ENCODE measurements at places on chromosomes 2 and 18.

GRCh38 chr18:47528343-47528742, 276.9 kb upstream of the SKOR2 start:
- no peak for DNase-seq

- DNase-seq = no peak
Observed at GRCh38 chr2:45469314-45470099, 141.6 kb downstream of the SRBD1 start.

DNA sequence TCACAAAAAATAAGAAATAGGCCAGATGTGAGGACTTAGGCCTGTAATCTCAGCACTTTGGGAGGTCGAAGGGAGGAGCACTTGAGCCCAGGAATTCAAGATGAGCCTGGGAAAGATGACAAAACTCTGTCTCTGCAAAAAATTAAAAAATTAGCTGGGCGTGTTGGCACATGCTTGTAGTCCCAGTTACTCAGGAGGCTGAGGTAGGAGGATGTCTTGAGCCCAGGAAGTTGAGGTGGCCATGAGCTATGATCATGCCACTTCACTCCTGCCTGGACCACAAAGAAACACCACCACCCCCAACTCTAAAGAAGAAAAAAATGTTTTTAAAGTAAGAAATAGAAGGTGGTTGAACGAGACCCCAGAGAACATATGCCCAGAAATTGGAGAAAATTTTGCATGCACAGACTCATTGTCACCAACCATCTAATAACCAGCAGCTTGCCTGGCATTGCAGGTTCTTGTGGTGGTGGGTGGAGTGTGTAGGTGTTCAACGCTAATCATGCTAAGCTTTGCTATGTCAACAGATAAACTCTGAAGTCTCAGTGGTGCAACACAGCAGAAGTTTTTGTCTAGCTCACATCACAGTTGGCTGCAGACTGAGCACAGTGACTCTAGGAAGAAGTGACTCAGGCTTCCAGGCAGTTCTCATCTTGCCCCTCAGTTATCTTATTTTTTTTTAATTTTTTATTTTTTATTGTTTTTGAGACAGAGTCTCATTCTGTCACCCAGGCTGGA, 18.6 kb downstream of the ARL4C start:
- no peak for DNase-seq

DNA sequence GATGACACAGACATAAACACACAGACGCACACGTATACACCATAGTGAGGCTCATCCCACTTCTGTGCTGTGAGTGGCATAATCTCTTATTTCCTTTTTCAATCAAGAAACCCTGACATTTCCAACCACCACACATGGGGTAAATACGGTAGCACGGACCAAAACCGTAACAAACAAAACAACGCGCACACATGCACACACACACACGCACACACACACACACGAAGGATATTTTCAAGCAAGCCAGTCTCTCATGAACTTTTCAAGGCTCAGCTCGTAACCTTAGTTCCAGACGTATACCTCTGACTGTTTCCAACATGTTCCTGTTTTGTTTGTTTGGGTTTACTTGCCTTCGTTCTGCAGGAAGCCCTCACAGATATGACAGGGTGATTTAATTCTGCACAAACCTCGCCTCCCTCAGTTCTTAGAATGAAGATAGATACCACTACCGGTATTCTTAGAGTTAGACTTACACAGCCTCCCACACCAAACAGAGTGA, 119.8 kb downstream of the BCL2 start:
- no peak for DNase-seq

DNA sequence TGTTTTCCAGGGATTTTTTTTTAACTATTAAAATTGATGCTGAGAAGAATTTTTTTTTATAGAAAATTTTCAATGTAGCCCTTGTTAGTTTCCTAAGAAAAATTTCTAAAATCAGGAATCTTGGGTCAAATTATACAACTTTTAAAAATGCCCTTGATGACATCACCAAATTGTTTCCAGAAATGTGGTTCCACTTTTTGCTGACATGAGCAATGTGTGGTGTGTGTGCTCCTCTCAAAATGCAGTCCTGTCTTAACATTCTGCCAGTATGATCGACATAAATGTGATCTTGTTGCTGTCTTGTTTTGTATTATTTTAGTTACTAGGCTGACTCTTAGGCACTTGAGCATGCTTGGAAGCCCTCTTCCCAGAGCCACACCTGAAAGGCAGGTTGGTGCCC, 89.7 kb upstream of the ST6GAL2 start:
- no peak for DNase-seq

GRCh38 chr2:217060516-217060915, 200.7 kb upstream of the TNP1 start:
- no peak for DNase-seq

DNA sequence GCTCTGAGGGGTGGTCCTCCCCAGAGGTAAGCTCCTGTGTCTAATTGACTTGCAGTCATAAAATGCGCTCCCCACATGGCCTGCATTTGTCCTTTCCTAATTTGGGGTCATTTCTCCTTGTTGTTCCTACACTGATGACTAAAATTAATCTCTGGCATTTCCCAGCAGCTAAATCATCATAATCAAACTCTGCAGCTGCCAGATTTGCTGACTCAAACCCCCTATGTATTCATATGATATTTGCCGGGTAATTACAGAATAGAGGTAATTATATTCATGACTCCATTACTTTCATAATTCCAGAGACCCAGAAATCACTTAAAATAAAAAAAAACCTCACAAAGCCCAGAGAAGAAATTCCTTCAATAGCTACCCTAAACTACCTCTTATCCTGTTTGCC, 331.4 kb upstream of the KLHL29 start:
- no peak for DNase-seq

- DNase-seq = no peak
Observed at GRCh38 chr2:19330436-19330835, 28.0 kb downstream of the OSR1 start.

- no peak for DNase-seq
Observed at GRCh38 chr2:74768401-74768914, 65.5 kb upstream of the HK2 start.

- no peak for DNase-seq
Observed at GRCh38 chr2:27724905-27725701, 46.4 kb upstream of the MRPL33 start.

- no peak for DNase-seq
Observed at GRCh38 chr2:24117902-24118301, 5.2 kb downstream of the PFN4 start.

DNA sequence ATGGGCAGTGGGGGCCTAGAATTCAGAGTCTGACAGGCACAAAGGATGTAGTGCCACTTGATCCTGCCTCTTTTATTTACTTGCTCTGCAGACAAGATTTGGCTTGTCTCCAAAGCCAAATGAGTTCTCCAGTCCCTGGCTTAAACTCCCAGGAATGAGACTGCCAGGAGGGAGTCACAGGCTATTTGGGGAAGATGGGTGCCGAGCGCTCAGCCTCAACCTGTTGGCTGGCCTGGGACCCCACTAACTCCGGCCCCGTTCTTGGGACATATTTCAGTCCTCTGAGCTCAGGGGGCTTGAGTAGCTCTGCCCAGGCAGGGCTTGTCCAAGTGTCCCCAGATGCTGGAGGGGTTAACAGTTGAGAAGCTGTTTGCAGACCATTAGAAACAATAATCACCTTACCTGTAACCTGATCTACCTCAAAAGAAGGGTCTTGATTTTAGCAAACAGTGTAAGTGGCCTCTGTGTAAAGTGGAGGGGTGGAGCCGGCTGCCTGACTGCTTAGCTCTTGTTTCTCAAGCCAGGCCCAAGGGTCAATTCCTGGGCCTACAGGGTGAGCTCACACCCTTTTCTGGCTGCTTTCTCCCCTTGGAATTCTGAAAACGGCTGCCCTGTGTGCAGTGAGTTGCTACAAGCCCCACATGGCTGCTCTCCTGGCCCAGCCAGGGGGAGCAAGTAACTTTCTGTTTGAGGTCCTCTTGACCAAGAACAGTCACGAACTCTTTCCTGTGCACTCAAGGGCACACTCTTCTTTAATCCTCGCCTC, 27.1 kb upstream of the FZD5 start:
- peak; percentile 50 for DNase-seq

- DNase-seq = no peak
Observed at GRCh38 chr2:199875400-199875799, 24.4 kb upstream of the FTCDNL1 start.

DNA sequence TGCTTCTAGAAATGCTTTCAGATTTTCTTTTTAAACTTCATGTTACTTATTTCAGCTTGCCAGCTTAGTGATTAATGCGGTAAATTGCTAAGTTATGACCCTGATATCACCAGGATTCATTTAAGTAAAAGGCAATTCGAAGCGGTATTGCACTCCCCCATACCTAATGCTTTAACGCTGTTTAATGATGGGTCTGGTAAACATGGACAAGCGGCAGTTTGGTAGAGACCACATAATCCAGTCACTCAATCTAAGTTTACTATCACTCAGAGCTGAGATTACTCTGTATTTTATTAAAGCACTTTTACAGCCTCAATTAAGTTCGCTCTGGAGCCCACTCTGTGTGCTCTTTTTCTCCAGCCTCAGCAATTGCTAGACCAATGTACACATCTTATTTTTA, 118.2 kb upstream of the SCN7A start:
- no peak for DNase-seq

DNA sequence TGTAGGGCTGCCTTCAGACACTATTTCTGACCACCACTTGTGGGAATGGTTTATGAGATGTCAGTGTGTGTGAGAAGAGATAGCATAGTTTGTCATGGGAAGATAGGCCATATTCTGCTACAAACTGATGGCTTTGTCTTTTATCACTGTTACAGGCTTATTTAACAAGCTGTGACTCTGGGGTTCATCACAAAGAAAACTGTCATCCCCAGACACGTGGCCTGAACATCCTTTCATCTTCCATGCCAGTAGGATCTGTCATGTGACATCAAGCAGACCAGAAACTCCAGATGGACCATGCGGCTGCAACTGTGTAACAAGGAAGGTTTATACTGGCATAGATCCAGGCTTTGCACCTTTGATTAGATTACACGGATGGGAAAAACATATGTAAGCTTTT, 128.6 kb upstream of the KCNH7 start:
- no peak for DNase-seq

DNA sequence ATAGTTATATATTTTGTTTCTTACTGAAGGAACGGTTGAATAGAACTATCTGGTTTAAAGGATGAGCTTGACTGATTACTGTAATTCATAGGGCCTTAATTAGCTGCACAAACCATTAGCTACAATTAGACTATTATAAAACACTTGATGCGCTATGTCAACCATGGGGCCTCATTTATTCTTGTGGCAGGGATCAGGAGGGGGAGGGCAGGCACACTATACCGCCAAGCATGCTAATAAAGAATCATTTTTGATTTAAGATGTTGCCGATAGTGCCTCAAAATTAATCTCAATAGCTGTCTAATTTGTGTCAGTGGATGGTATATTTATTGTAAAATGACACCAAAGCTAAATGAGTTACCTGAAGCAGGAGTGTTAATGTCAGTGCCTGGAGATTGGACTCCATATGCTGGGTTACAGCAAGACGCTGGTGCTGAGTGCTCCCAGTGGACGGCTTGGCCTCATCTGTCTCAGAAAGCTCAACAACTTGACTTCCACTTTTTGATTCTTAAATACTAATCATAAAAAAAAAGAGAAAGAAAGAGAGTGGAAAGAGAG, 1007.0 kb upstream of the CELF4 start:
- no peak for DNase-seq

DNA sequence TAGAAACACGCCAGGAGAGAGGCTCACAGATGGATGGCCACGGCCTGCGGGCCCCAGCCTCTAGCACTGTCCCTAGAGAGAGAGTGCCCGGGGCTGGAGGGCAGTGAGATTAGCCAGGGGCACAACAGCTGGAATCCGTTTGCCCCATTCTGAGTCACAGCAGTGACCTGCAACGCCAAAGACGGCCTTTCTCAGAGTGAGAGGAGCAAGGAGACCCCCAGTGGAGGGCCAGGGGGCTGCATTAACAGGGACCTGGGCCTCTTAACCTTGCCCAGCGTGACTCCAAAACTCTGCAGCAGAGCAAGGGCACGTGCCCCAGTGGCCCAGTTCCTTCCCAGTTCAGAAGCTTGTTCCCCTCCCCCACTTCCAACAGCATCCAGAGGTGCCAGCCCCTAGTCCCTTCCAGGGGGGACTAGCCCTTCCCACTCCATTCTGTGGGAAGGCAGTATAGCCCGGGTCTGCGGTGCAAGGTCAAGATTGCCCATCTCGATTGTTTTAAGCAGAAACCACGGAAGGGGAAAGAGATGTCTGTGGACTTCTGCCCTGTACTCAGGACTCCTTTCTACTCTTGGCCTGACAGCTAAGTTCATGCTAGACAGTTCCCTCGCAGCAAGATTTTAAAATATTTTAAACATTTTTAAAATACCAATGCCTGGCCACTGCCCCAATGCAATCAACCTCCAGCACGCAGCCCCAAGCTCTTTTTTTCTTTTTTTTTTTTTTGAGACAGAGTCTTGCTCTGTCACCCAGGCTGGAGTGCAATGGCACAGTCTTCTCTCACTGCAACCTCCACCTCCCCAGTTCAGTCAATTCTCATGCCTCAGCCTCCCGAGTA, 50.9 kb upstream of the BIN1 start:
- DNase-seq = no peak

DNA sequence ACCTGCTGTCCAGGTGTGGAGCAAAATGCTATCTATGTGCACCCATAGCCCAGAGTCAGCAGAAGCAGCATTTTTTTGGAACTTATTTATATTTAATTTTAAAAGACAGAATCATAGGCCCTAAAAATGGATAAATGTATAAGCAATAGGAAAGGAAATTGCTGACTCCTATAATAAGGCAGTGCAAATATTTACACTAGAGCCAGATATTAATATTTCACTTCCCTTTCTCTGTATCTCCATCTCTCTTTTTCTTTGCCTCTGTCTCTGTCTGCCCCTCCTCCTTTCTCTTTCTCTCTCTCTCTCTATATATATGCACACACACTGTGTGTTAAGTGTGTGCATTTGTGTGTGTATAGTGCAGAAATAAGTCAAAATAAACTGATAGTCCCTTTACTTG, 375.6 kb downstream of the SOX11 start:
- DNase-seq = no peak

- DNase-seq = no peak
Observed at GRCh38 chr2:46699934-46700256, 215.7 kb downstream of the MCFD2 start.

GRCh38 chr18:30328839-30329238, 713.7 kb downstream of the DSC3 start:
- no peak for DNase-seq

GRCh38 chr18:9927392-9928063, 13.7 kb downstream of the VAPA start:
- no peak for DNase-seq

DNA sequence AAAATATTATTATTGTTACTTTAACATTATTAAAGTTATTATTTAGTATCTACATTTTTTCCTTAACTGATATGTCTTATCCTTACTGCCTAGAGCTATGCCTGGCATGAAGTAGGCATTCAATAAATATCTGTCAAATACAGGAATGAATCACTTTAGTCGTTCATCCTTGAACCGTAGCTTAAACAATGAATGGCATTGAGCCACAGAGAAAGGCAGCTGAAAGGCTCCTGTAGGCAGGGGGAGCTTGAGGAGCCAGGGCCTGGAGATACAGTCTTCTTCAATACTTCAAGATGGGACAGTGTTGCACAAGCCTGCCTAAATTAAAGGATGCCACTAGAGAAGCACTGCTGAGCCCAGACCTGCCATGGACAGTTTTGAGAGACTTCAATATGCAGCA, 22.5 kb downstream of the CYRIA start:
- DNase-seq = no peak

- DNase-seq = no peak
Observed at GRCh38 chr2:72996117-72996502, 75.4 kb downstream of the SFXN5 start.
